Activated naive CD8-positive, alpha-beta T cell treated with anti-CD3 and anti-CD28 coated beads, Interleukin-2, amount 10 ng/mL, durations not matched to agents 7 days and 5 days (primary cell): ENCODE measurements at places on chromosomes 6 and 20. TPM values are rescaled to one million over a fixed set of nuclear protein-coding genes. Genes with fewer than 3 reads are reported as not detected.

The GMDS gene
- total RNA-seq: 29.2 TPM

GRCh38 chr20:12966468-12967085 lies 42.2 kb upstream of the SPTLC3 start:
- H3K4me3 ChIP-seq: no peak overlapping the region
- H3K27me3 ChIP-seq: peaks cover 3% of the 10 kb centered on the region
- no peaks in the 10 kb centered on the region for H3K36me3 ChIP-seq
- H3K4me1 ChIP-seq: no peaks in the 10 kb centered on the region
- no peak for DNase-seq

DNA sequence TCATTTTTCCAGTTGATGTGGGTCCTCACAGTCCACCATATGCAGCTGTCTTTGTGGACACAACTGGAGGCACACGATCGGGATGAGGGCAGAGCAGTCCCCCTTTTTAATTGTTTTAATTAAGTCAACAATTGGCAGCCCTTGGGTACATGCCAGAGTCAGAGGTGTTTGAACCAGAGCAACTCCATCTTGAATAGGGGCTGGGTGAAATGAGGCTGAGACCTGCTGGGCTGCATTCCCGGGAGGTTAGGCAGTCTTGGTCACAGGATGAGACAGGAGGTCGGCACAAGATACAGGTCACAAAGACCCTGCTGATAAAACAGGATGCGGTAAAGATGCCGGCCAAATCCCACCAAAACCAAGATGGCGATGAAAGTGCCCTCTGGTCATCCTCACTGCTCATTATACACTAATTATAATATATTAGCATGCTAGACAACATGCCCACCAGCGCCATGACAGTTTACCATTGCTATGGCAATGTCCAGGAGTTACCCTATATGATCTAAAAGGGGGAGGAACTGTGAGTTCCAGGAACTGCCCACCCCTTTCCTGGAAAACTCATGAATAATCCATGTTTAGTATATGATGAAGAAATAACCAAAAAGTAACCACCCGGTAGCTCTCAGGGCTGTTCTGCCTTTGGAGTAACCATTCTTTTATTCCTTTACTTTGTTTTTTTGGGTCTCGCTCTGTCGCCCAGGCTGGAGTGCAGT lies 31.8 kb upstream of the BLCAP start:
- H3K36me3 ChIP-seq: no peaks in the 10 kb centered on the region
- no peak overlapping the region for H3K4me3 ChIP-seq
- H3K27me3 ChIP-seq: peaks cover 23% of the 10 kb centered on the region
- no peak overlapping the region for H3K27ac ChIP-seq
- H3K4me1 ChIP-seq: no peaks in the 10 kb centered on the region

GRCh38 chr6:130019326-130020072 lies 1.1 kb downstream of the L3MBTL3 start:
- H3K36me3 ChIP-seq: peaks cover 20% of the 10 kb centered on the region
- peaks cover 31% of the 10 kb centered on the region for H3K4me1 ChIP-seq
- peak overlapping the region; percentile 90 for H3K27ac ChIP-seq

The BEND3 gene
- 2.4 TPM for total RNA-seq

GRCh38 chr6:52663120-52663935 lies 7.6 kb upstream of the TMEM14A start:
- H3K4me1 ChIP-seq: peaks cover 3% of the 10 kb centered on the region
- no peak overlapping the region for H3K27ac ChIP-seq

DNA sequence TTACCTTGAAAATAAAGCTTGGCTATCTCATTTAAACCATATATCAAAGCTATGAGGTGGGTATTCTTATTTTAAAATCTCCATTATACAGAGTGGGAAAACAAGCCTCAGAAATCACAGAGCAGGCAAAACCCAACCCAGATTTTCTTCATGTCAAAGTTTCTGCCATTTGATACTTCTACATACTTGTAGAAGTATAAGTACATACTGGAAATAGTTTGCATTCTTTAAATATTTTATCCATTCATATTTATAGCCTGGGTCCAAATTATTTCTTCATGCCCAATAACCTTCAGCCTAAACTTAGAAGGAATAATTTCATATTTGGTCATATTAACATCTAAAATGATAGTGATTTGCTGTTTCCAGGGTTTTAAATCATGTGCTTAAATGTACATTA lies 61.8 kb downstream of the MLIP start:
- no peaks in the 10 kb centered on the region for H3K27me3 ChIP-seq
- DNase-seq: no peak
- no peaks in the 10 kb centered on the region for H3K36me3 ChIP-seq
- no peak overlapping the region for H3K4me3 ChIP-seq
- H3K27ac ChIP-seq: no peak overlapping the region

DNA sequence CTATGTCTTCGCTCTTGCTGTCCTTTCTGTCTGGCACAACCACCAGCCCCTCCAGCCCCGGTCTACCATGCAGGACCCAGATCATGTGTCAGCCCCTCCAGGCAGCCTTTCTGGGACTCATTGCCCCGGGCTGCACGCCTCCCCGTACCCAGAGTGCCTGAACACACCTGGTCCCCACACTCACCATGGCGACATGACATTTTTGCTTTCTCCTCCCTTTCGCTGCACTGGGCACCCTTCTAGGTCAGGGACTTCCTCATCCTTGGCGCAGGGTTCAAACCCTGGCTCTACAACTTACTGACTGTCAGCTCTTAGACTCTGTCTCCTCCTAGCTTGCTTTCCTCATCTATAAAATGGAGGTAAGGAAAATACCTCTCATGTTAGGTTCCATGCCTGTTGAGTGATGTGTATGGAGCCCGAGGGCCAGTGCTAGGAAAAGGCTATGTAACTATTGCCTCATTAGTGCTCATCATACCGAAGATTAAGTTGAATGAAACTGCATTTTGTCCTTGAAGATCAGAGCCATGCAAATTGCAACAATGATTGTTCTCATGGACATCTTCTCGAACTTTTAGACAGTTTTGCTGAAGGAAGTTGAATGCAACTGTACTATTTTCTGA lies 49.7 kb upstream of the TIAM2 start:
- peaks cover 15% of the 10 kb centered on the region for H3K36me3 ChIP-seq
- no peak for DNase-seq
- H3K4me3 ChIP-seq: no peak overlapping the region
- H3K27ac ChIP-seq: no peak overlapping the region
- H3K27me3 ChIP-seq: no peaks in the 10 kb centered on the region

- H3K27me3 ChIP-seq: peaks cover 3% of the 10 kb centered on the region
- H3K27ac ChIP-seq: no peak overlapping the region
- DNase-seq: no peak
- H3K4me3 ChIP-seq: no peak overlapping the region
- peaks cover 3% of the 10 kb centered on the region for H3K4me1 ChIP-seq
Observed at GRCh38 chr20:771741-772464, 3.6 kb upstream of the SLC52A3 start.

DNA sequence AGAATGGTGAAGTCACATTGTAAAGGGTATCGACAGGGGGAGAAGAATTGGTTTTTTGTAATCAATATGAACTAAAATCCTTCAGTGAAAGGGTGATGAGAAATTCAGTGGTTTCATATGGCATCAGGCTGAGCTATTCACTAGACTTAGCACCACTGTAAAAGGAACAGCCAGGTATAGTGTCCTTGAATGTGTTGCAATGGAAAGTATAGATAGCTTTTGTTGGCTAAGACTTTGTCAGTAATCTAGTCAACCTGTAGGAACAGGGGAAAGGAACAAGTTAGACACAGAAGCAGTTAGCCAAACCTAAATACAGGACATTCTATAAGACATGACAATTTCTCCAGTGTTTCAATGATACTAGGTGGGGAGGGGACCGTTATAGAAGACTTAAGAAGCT lies 172.6 kb upstream of the MOCS1 start:
- H3K4me3 ChIP-seq: no peak overlapping the region
- no peaks in the 10 kb centered on the region for H3K27me3 ChIP-seq
- DNase-seq: no peak
- no peaks in the 10 kb centered on the region for H3K36me3 ChIP-seq
- H3K4me1 ChIP-seq: no peaks in the 10 kb centered on the region
- H3K27ac ChIP-seq: no peak overlapping the region

DNA sequence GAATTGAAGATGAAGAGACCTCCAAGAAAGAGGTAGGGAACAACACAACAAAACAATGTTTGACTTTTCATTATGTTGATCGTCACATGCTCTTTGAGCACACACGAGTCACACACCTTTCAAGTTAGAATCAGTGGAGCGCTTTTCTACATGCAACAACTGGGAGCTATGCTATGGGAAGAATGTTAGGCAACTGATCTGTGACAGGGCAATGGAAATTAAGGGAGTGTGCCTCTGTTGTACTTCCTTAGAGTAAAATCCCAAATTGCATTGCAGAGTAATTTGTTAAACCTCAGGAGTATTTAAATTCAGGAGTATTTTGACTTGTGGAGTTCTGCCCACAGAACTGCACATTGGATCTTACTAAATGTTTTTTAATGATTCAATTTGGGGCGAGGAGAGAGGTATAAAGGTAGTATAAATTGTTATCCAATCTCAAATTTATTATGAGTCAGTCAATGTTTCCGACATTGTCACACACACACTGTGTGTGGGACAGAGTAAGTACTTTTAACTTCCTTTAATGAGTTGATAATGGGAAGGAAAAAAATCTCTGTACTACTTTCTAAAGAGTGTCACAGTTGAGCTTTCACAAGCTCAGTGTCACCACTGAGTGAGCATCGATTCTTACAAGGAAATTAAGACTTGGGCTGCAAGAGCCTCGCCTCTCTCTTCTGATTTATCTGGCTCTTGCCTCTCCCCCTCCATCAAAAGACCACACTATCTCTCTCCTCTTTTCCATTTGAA lies 10.7 kb downstream of the GNAS start:
- H3K4me3 ChIP-seq: no peak overlapping the region
- no peak overlapping the region for H3K27ac ChIP-seq
- H3K4me1 ChIP-seq: no peaks in the 10 kb centered on the region
- H3K27me3 ChIP-seq: peaks cover 56% of the 10 kb centered on the region
- no peak for DNase-seq
- no peaks in the 10 kb centered on the region for H3K36me3 ChIP-seq

- no peaks in the 10 kb centered on the region for H3K27me3 ChIP-seq
- H3K4me1 ChIP-seq: peaks cover 12% of the 10 kb centered on the region
- DNase-seq: no peak
- no peaks in the 10 kb centered on the region for H3K36me3 ChIP-seq
- no peak overlapping the region for H3K4me3 ChIP-seq
Observed at GRCh38 chr6:124885171-124885570, 77.1 kb upstream of the RNF217 start.

The LINC00237 gene
- total RNA-seq: not detected

The SLC32A1 gene
- not detected for total RNA-seq

DNA sequence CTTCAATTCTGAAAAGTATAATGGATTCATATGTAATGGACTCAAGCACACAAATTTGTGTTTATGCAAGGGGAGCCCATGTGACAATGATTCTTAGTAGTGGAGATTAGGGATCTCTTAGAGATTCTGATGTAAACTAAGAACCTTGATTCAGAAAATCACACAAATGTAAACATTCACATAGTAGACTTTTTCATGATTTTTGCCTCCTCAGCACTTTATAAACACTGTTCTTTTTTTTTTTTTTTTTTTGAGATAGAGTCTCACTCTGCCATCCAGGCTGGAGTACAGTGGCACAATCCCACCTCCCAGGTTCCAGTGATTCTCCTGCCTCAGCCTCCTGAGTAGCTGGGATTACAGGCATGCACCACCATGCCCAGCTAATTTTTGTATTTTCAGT lies 170.1 kb upstream of the PLCB4 start:
- H3K4me1 ChIP-seq: no peaks in the 10 kb centered on the region
- H3K4me3 ChIP-seq: no peak overlapping the region
- H3K27me3 ChIP-seq: no peaks in the 10 kb centered on the region
- no peak for DNase-seq

- no peak overlapping the region for H3K27ac ChIP-seq
- no peaks in the 10 kb centered on the region for H3K36me3 ChIP-seq
- H3K4me1 ChIP-seq: peaks cover 2% of the 10 kb centered on the region
- H3K4me3 ChIP-seq: no peak overlapping the region
Observed at GRCh38 chr20:22681591-22682248, 97.3 kb upstream of the FOXA2 start.

GRCh38 chr6:46451343-46451742 lies 39.9 kb downstream of the RCAN2 start:
- peaks cover 25% of the 10 kb centered on the region for H3K27me3 ChIP-seq
- no peak for DNase-seq
- no peak overlapping the region for H3K27ac ChIP-seq

The MRPL2 gene
- 50.1 TPM for total RNA-seq

The SLC22A2 gene
- total RNA-seq: not detected

DNA sequence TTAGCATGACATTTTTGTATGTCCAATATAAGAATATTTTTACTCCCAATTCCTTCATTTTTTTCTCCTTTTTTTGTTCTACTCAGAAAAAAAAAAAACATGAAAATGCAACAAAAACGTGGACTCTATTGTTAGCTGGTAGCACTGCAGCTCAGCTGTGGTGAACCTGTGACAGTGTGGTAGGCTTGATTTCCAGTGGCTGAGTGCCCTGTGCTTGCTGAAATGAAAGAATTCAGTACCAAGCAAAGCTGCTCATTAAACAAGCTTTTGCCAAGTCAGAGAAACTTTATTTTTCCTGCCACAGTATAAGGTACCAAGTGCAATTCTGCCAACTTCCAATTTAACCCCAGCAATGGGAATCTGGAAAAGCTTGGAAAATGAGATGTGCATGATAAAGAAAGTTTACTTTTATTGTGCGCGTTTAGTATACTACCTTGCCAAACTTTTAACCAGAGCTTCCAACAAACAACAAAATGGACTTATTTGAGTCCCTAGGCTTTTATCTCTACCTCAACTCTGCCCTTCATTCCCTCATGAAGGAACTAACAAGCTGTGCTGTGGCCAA lies 215.2 kb downstream of the SLC35F1 start:
- H3K27me3 ChIP-seq: peaks cover 2% of the 10 kb centered on the region
- no peak for DNase-seq
- H3K4me3 ChIP-seq: no peak overlapping the region
- H3K27ac ChIP-seq: no peak overlapping the region
- no peaks in the 10 kb centered on the region for H3K4me1 ChIP-seq

- H3K4me3 ChIP-seq: peak overlapping the region; percentile 88
- peak overlapping the region; percentile 73 for H3K27ac ChIP-seq
- peaks cover 35% of the 10 kb centered on the region for H3K27me3 ChIP-seq
- peaks cover 15% of the 10 kb centered on the region for H3K4me1 ChIP-seq
Observed at GRCh38 chr20:13222319-13222716, 1.2 kb downstream of the ISM1 start.

The FAM120B gene
- 34.9 TPM for total RNA-seq

The POM121L2 gene
- total RNA-seq: not detected

DNA sequence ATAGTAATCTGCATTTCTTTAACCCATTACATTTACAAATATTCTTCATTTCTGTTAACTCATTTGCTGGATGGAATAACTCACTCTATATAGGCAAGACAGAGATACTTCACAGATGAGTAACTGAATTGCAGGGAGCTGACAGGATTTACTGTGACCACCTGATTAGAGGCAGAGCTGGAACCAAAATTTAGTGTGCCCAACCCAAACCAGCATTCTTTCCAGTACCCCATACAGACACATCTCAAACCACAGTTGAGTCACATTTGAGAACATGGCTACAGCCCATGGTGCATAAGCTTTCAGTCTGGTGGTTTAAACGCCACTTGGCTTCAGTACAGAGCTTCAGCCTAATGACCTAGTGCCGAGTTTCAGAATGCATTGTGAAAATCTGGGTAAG lies 138.4 kb upstream of the TENT5A start:
- no peak for DNase-seq
- no peaks in the 10 kb centered on the region for H3K36me3 ChIP-seq
- no peak overlapping the region for H3K4me3 ChIP-seq
- no peak overlapping the region for H3K27ac ChIP-seq
- H3K4me1 ChIP-seq: no peaks in the 10 kb centered on the region
